ENCODE measurements at places on chromosomes 7 and 10. TPM values are rescaled to one million over a fixed set of nuclear protein-coding genes. Genes with fewer than 3 reads are reported as not detected.

GRCh38 chr7:146960773-146961391 lies 844.3 kb downstream of the CNTNAP2 start:
- no peak for DNase-seq

GRCh38 chr7:107208024-107208521 lies 39.3 kb downstream of the HBP1 start:
- no peak for DNase-seq

GRCh38 chr7:80770675-80771081 lies 132.2 kb downstream of the CD36 start:
- no peak for DNase-seq

CSTF2T gene
- total RNA-seq, result 20.6 TPM

CYP2C8 gene
- total RNA-seq, result not detected

CYP26A1 gene
- not detected for total RNA-seq
